ENCODE measurements at places on chromosomes 2 and 18. TPM values are rescaled to one million over a fixed set of nuclear protein-coding genes. Genes with fewer than 3 reads are reported as not detected.

GRCh38 chr2:10331702-10332401 is 29.1 kb downstream of the HPCAL1 start:
- DNase-seq: peak; percentile 86

DNA sequence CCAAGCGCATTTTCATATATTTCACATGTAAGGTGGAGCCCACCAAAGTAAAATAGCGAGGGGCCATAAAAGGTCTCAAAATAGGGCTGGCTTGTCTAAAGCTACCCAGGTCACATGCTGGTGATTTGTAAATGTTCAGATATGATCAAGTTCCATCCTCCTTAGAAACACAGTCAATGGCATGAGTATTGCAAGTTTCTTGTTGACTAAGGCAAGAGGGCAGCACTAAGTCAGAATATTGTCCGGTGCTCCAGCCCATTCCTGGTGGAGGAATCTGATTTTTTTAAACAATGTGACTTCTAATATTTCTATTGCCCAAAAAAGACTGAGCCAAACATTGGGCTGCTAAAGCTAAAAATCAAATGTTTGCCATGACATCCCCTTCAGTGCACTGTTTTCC is 85.1 kb downstream of the LAMA1 start:
- no peak for DNase-seq

GRCh38 chr2:220424561-220424960 is 797.1 kb downstream of the SLC4A3 start:
- no peak for DNase-seq

The CD8A gene
- total RNA-seq: 3.0 TPM

DNA sequence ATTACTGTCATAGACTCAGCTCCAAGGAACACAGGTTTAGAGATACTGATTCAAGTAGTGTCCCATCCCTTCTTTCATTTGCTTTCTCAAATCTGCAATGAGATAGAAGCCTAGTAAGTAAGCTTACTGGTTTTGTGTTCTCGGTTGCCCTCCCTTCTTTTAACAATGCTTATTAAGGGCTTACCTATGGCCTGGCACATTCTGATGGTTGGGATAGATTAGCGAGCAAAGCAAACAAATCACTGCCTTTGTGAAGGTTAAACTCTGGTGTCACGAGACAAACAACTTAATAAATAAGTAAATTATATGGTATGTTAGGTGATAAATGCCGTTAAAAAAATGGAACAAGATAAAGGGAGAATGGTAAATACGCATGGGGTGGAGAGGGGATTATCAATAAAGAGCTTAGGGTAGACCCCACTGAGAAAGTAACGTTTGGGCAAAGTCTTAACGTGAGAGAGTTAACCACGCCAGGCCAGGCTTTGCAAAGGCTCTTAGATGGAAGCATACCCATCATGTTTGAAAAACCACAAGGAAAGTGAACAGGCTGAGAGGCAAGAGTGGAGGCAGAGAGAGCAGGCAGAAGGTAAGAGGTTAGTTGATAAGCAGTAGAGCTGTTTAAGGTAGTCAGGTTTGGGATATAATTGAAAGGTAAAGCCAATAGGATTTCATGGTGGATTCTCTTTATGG is 31.0 kb downstream of the EIF2AK3 start:
- DNase-seq: no peak

DNA sequence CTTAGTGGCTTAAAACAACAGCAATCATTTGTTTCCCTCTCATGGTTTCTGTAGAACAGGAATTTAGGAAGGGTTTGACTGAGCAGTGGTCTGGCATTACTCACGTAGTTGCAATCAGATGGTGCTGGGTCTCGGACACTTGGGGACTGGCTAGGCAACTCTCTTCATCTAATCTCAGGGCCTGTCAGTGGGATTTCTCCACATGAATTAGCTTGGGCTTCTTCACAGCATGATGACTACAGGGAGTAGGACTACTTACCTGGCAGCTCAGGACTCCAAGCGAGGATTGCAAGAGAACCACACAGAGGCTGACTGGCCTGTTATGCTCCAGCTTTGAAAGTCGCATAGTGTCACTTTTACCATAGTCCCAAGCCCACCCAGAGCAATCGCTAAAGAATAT is 125.1 kb downstream of the TTC27 start:
- DNase-seq: no peak

- no peak for DNase-seq
Measured at GRCh38 chr18:33195795-33196194, 244.7 kb downstream of the CCDC178 start.

- DNase-seq: no peak
Measured at GRCh38 chr2:111904726-111905474, 6.5 kb downstream of the MERTK start.

The WDR33 gene
- 64.7 TPM for total RNA-seq

DNA sequence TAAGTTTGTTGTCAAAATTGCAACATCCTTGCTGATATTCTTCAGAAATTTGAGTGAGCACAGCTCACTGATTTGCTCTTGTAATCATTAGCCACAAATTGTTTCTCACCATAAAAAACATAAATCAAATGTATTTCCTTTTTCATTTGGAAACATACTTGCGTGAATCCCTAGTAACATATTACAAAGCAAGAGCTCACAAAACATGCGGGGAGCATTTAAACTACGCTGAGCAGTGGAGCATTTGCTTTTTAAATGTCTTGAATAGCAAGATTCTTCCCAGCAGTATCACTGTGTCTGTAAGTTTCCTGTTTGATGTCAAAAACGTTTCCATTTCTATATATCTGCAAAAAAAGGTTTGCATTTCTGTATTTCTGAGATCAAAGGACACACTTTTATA is 788.3 kb upstream of the SALL3 start:
- DNase-seq: no peak

- DNase-seq: no peak
Measured at GRCh38 chr2:140895378-140895777, 1235.4 kb downstream of the LRP1B start.

The TRIM54 gene
- not detected for total RNA-seq

The TUBB8B gene
- total RNA-seq: not detected

DNA sequence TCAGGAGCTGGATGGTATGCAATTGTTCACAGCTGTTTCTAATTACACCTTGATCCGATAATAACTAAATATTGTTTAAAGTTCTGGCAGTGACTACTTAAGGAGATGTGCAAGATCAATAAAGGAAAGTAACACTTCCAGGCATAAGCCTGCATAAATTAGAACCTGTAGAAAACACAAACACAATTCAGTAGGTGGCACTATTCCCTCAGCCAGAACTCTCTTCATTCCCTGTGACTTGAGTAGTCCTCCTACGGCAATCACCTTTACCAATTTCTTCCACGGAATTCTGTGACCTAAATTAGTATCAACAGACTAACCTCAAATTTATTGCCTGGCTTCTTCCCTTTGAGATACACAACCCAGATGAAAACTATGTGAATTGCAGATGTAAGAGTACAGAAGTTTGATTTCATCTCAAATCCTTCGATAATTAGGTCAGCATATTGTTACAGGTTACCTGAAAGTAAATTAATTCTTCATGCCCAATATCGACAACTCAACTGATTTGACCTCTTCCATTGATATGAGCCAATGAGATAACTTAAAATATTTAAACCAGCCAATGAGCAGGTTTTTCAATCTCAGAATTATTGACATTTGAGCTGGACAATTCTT is 137.8 kb downstream of the PID1 start:
- DNase-seq: no peak

DNA sequence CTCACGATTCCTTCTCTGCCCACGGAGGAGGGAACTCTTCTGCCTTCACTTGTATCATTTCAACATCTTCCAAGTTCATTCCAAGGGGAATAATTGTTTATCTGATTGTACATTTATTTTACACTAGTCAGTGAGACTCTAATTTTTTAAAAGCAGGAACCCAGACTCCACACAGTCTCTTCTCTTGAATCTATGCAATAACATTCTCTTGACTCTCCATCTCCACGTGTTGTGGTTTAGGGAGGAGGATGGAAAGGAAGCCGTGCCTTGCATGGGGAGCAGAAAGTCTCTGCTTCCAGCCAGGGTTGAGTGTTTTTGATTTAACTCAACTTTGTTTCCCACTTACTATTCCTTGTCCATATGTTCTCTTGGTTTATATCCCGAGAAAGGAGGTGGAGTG is 131.1 kb upstream of the RIOK3 start:
- DNase-seq: no peak

DNA sequence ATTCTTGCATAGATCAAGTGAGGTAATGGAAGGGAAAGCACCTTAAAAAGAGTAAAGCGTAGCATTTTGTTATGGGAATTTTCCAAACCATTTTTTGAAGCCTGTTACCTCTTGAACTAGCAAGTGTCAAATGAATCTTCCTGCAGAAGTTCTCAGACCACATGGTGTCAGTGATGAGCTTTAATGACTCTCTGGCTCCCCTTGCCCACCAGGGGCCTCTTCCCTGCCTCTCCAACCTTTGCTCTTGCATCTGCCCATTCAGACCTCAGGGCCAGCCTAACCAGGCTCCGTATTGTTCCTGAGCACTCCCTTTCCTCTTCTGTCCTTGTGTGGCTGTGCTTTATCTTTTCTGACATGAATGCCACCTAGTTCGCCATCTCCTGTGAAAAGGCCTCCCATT is 155.9 kb downstream of the DIS3L2 start:
- DNase-seq: no peak

DNA sequence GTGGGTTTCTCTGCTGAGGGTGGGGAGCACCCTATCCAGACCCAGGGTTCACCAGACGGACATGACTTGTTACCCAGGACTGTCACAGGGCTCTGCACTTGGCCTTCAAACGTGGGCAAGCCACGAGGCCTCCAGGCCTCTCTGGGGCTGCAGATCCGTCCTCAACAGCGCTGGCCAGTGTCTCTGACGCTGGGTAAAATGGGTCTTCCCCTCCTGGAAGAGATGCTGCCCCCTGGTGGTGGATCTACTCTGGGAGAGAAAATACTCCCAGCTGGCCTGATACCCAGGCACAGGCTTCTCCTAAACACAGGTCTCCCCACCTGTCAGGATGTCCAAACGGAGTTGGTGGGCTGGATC is 3.7 kb downstream of the GPR17 start:
- DNase-seq: peak; percentile 83

DNA sequence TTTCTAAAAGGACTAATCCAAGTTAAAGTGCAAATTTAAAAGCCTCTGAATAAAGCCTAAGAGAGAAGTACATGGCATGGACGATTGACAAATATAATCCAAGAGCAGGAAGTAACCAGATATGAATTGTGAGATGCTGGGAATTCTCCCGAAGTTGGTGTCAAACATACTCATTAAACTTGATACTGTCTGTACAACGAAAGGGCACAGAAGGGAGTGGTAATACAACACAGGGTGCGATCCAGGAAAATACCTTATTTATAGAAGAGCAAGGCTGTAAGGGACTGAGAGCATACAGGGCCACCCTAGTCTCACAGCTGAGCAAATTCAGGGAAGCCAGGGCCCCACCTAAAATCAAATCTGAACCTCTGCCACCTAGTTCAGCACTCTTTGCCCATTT is 41.6 kb downstream of the SEMA4F start:
- DNase-seq: no peak

The TEKT4 gene
- not detected for total RNA-seq

DNA sequence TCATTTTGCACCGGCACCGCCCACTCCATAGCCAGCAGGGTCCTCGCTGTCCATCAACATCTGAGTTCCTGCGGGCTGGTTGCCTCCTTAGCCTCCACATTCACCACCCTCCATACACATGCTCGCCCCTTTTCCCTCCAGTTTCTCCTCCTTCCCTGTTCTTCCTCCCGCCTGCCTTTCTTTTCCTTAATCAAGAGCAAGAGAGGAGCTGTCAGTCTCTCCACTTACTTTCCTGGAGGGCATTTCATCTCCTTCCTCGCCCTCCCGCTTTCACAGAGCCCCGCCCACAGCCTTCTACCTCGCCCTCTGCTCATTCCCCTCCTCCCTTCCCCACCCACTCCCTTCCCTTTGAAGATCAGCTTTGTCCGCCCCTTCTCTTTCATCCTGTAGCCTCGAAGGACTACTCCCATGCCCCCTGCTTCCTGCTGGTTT is 13.8 kb upstream of the ZBTB7C start:
- no peak for DNase-seq

DNA sequence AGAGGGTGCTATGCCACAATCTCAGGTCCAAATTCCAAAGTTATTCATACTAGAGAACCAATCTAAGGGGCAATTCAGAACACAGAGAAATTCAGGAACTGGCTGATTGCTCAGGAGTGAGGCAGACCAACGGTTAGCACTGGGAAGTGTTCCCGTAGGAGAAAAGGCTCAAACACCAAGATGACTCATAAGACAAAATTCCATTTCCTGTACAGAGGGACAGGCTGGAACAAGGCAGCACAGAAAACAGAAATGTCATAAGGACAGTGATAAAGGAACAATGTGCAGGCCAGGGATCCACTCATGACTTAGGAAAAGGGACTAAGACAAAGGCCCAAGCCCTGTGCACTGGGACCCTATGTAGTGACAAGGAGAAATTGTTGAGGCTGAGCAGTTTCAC is 54.2 kb downstream of the PDE1A start:
- no peak for DNase-seq

All from activated CD4-positive, alpha-beta memory T cell treated with anti-CD3 and anti-CD28 coated beads for 36 hours (primary cell).